ENCODE measurements at places on chromosomes 2 and 18.

- no peak for DNase-seq
Measured at GRCh38 chr2:50345701-50346591, 686.0 kb downstream of the NRXN1 start.

- DNase-seq, result no peak
Measured at GRCh38 chr2:224894356-224894755, 147.9 kb downstream of the DOCK10 start.

GRCh38 chr2:101356521-101356920 lies 30.8 kb downstream of the CREG2 start:
- no peak for DNase-seq

DNA sequence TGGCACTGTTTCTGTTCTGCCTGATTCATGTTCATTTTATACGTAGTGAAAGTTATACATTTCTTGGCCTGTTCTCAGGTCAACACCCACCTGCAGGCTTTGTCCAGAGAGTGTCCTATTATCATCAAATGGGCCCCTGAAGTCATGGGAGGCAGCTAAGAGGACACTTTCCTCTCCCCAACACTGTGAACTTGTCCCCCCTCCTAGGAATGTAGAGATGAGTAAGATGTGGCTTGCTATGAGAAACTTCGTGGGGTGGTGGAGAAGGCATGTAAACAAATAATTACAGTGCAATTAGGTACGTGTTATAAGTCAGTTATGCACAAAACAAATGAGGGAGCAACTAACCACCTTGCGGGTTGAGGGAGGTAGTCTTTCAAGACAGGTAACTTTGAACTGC lies 57.9 kb downstream of the COL4A3 start:
- DNase-seq, result no peak

Measured in SJSA1 (cell line).